ENCODE measurements at places on chromosomes 7 and 10. TPM values are rescaled to one million over a fixed set of nuclear protein-coding genes. Genes with fewer than 3 reads are reported as not detected.
A peak's percentile ranks its signal among the peaks of the same experiment; 100 is the strongest.

- DNase-seq: no peak
These were observed 216.5 kb upstream of the PITRM1 start for GRCh38 chr10:3389130-3389529.

DNA sequence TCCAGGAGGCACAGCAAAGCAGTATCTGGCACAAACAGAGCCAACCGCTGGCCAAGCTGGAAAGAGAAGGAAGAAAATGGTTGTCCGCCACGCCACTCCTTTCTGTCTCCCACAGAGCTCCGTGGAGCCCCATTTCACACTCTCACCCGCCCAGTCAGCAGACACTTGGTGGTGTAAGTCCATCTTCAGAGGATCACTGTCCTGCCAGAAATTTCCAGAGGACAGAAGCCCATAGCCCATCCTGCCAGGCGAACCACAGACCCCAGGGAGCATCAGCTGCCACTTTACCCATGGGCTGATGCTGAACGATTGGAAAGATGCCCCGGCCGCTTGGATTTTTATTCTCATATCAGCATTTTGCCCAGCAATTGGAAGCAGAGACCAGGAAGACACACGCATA is 144.7 kb upstream of the LYZL2 start:
- DNase-seq: no peak

DNA sequence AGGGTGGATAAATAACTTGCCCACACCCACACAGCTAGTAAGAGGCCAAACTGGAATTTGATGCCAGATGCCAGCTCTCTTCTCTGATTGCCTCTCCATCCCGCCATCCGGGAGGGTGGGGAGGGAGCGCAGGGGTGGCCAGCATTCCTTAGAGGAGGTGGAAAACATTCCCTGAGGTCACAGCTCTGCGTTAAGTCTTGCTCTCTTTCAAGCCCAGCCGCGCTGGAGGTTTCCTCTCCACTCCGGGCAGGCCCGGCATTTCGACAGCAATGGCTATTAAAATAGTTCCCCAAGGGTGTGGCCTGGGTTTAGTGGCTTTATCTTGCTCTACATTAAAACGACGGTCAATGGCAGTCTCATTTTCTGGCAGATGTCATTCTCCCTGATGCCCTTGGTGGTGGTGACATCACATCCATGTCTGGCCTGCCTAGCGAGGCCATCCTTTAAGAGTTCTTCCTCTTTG is 16.1 kb upstream of the C10orf71 start:
- no peak for DNase-seq

DNA sequence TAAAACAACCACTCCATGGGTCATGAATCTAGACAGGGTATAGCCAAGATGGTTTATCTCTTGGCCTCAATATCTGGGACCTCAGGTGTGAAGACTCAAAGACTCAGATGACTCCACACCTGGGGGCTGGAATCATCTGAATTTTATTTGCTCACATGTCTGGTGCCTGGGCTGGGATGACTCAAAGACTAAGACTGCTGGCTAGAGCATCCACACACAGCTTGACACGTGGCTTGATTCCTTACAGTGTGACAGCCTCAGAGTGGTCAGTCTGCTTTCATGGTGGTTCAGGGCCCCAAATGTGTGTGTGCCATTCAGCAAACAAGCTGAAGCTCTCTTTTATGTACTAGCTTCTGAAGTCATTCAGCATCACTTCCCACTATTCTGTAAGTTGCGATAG is 333.7 kb downstream of the RNLS start:
- no peak for DNase-seq

- no peak for DNase-seq
These were observed 65.7 kb downstream of the EXOC6 start for GRCh38 chr10:92913973-92914372.

- no peak for DNase-seq
These were observed 4.8 kb downstream of the STEAP4 start for GRCh38 chr7:88301924-88302323.

- DNase-seq: no peak
These were observed 63.6 kb downstream of the CCDC186 start for GRCh38 chr10:114110174-114110972.

- DNase-seq: no peak
These were observed 64.3 kb upstream of the TRIL start for GRCh38 chr7:29022291-29022988.

GRCh38 chr7:107108793-107109371 is 59.9 kb upstream of the HBP1 start:
- DNase-seq: no peak

GRCh38 chr7:128863433-128863989 is 855 bp downstream of the ATP6V1F start:
- DNase-seq: peak; percentile 56

- DNase-seq: no peak
These were observed 91.1 kb downstream of the CPED1 start for GRCh38 chr7:121079425-121080169.

DNA sequence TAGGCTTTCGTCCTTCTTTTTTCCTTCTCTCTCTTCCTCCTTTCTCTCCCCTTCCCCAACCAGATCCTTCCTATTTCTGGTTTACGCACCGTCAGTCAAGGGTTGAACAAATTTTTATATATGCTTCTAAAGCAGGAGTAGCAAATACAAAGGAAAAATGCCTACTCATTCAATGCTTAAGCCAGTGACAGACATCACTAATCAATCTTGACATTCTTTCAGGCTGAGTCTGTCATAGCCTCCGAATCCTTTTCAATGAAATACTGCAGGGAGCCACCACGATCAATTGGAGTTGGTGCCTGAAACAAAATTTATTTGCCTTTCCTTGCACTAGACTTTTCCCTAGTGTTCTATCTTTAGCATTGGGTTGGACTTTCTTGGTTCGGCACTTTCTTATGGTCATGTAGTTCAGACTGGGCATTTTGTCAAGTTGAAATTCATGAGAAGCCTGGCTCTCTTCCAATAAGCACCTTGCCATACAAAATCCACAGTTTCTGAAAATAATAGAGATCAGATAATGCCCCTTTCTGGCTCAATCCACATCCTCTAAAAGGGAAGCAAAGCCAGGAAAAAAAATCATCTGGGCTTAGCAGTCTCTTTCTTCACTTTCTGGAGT is 239.5 kb upstream of the PLXNA4 start:
- no peak for DNase-seq

GRCh38 chr7:371119-371778 is 81.3 kb downstream of the FOXL3 start:
- no peak for DNase-seq

DNA sequence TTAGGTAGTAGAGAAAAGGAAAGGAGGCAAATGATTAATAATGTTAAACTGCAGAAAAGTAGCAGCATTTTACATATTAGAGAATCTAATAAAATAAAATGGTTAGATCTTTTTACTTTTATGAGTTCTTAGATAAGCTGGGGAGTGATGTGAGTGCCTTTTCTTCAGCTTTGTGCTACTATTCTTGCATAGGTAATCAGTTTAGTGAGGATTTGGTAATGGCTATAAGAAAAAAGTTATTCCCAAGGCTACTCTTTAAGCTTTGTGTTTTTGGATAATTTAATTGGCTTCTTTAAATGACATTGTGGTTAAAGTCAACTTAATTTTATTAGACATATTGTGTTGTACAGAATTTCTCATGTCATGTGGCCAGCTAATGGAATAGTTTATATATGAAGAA is 3.7 kb downstream of the KCND2 start:
- no peak for DNase-seq

DNA sequence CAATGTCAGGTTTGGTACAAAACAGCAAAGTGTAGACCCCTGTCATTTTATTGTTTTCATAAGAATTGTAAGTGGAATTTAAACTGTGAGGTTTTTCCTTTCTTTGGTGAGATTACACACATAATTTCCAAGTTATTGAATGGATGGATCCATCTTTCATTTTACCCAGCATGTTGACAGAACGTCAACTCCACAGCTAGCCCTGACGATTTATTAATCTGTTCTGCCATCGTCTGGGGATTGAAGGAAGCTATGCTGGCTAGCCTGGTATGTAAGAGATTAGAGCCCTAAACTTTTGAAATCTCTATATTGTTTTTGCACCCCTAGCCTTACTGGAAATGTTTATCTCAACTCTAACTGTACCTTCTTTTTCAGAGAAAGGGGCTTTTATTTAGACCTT is 8.6 kb downstream of the WNT16 start:
- no peak for DNase-seq

DNA sequence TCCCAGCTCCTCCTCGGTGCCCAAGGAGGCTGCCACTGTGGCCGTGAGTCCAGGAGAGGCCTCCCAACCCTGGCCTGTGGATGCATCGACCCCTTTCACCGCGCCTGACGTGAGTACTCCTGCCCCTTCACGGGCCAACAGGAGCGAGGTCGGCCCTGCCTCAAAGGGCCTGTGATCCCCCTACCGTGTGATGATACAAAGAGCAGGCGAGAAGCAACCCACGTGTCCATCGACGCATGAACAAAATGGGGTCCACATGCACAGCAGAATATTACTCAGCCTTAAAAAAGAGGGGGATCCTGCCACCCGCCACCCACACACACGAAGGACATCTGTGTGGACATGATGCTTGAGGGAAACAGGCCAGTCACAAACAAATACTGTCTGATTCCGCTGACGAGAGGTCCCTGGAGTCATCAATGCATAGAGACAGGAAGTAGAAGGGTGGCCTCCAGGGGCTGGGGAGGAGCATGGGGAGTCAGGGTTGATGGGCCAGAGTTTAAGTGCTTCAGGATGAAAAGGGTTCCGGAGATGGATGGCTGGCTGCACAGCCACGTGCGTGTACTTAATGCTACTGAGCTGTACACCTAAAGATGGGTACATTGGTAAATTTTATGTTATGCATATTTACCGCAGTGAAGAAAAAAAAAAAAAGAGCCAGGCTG is 151.9 kb downstream of the PRKAG2 start:
- no peak for DNase-seq

- no peak for DNase-seq
These were observed 276.9 kb downstream of the DNAJB6 start for GRCh38 chr7:157613575-157614322.

DNA sequence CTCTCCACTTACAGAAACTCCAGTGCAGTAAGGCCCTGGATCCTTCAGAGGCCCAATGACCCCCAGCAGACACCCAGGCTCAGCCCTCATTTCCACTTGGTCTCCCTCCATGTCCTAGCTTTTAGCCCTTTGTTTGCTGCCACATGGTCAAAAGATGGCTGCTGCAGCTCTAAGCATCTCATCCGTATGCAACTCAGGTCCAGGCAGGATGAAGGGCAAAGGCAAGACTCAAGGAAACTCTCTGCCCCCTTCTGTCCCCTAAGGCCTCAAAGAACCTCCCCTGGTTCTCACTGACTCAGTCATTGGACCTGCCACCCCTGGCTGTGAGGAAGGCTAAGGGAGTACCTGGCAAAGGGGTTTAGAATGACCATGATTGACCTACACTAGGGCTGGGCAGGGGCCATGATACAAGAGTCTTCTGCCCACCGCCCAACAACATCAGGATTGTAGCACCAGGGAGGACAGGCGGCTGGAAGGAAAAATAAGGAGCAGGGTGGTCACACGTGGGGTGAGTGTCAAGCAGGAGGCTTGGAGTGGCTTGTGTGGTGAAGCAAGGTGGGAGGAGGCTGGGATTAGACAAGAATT is 303.8 kb upstream of the ZMIZ1 start:
- no peak for DNase-seq

DNA sequence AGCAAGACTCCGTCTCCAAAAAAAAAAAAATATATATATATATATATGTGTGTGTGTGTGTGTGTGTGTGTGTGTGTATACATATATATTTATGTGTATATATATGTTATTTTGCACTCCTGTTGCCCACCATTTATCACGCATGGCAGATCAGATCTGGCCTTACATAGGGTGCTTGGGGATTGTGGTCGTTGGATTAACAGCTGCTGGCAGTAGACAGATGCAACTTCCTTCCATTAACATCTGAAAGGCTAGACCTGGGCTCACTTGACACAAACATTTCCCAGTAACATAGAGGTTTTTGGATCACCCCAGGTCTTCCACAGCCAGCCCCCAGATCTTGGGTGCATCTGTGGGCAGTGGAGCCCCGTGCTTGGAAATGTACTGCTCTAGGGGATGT is 40.8 kb upstream of the DLD start:
- DNase-seq: no peak

DNA sequence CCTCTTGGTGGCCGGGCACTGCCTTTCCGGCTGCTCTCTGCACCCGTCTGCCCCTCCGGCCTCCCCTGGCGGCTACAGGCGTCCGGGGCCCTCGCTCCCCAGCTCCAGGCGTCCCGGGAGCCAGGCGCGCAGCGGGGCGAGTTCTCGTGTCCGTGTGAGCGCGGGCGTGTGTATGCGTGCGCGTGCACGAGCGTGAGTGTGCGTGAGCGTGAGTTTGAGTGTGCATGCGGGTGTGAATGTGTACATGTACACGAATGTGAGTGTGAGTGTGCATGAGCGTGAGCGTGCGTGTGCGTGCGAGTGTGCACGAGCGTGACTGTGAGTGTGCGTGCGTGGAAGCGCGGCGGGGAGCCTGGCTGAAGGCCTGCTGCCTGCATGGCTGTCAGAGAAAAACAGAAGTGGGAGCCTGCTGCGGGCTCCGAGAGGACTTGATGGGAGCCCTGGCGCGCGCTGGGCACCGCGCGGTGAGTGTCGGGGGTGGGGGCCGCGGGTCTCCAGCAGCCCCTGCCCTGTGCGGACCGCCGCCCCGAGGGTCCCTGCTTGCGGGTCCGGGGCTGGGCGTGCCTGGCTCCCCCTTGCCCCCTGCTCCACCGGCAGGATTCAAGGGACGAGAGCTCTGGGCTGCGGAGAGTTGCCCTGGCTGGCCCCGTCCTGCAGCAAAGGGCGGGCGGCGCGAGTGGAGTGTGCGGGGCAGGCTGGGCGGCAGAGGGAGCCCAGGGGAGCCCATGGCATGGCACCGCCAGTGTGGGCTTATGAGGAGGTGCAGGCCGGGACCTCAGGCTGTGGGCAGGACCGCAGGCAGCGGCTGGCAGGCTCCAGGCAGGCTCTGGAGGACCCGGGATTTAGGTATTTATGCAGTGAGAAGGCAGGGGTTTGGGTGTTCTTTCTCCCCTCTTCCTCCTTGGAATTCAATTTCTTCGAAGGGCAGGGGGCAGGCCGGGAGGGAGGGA is 75.8 kb upstream of the EN2 start:
- no peak for DNase-seq

Gene ATOH7
- total RNA-seq: not detected

Gene CCDC146
- total RNA-seq: 6.3 TPM

Gene MBLAC1
- 2.0 TPM for total RNA-seq

Gene PTN
- total RNA-seq: not detected

Gene NRG3
- not detected for total RNA-seq

Gene ZPBP
- not detected for total RNA-seq

Gene HOXA9
- total RNA-seq: 91.0 TPM

Gene SH2B2
- total RNA-seq: 11.8 TPM

Gene TCF7L2
- 164 TPM for total RNA-seq

Gene CALML5
- total RNA-seq: not detected

Gene HKDC1
- 1.7 TPM for total RNA-seq

Gene H2BK1
- total RNA-seq: 0.69 TPM

Gene SPDYE5
- not detected for total RNA-seq

Gene EGR2
- total RNA-seq: 2.3 TPM

Gene GOLGA7B
- total RNA-seq: 1.0 TPM

Data from HCT116 (cell line).